ENCODE measurements at places on chromosomes 5 and 9.

- DNase-seq: no peak
These were observed 53.9 kb upstream of the TUT7 start for GRCh38 chr9:86408121-86408520.

DNA sequence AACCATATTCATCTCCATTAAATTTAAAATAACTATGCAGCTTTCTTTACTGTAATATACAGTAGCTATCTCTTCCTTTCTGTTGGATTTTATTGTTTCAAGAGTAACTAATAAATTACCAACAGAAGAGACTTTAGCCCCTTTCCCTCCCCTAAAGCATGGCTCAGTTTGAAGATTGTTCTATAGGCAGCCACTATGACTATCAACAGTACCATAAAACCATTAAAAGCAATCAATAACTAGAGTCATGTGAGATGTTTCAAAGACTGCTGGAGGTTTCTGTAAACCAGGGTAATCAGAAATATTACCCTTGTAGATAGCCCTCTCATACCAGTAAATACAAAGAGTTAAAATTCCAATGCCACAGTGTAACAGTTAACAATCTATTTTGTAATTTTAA, 73.0 kb downstream of the TMEM161B start:
- no peak for DNase-seq

DNA sequence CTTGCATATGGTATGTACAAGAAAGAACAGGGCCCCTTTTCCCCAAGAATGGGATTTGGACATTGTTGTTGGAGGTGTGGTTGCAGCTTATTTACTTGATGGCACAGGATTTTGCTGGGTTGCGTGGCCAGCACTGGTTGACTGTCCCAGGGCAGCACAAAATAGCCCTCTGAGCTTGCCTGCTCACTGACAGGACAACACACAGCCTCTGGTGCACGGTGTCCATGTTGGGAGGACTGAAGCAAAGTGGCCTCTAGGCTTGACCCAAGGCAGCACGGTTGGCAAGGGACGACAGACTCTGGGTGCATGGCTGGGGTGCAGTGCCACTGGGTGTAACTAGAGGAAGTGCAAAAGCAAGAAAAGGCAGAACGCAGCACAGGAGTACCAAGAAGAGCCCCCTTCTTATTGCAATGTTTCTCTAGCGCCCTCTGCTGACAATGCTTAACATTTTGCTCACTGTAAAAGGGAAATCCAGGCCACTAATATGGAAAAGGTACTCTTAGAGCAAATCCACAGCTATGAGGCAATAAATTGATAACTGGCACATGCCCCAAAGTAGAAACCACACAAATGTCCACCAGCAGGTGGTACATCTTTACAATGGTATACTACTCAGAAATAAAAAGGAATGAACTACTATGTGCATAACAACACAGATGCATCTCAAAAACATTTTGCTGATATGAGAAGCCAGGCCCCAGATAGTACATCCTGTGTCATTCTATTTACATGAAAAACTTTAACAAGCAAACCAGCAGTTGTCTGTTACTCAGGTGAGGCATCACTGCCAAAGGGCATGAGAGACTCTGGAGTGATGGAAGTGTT, 47.4 kb upstream of the BARX1 start:
- peak; percentile 31 for DNase-seq

GRCh38 chr9:127567035-127567729, 44.9 kb upstream of the STXBP1 start:
- no peak for DNase-seq

GRCh38 chr5:143506836-143507552, 103.5 kb upstream of the NR3C1 start:
- no peak for DNase-seq

DNA sequence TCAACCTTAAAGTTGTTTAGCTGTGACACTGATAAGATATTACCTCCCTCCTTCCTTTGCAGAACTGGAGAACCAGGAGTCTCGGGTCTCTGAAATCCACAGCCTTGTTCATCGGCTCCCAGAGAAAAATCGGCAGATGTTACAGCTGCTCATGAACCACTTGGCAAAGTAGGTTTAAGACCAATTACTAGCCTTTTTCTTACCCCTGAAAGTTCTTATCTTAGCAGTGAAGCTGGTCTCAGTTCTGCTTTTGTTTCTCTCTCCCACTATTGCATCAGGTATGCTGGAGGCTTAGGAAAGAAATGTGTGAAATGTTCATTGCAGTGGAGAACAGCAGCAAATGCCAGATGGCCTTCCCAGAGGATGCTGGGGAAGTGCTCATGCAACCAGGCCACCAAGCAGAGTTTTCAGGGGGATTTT, 287.4 kb downstream of the ARHGAP26 start:
- no peak for DNase-seq

GRCh38 chr5:77355080-77355479, 137.0 kb downstream of the WDR41 start:
- DNase-seq: no peak

GRCh38 chr5:27608992-27609391, 570.6 kb upstream of the CDH9 start:
- DNase-seq: no peak

DNA sequence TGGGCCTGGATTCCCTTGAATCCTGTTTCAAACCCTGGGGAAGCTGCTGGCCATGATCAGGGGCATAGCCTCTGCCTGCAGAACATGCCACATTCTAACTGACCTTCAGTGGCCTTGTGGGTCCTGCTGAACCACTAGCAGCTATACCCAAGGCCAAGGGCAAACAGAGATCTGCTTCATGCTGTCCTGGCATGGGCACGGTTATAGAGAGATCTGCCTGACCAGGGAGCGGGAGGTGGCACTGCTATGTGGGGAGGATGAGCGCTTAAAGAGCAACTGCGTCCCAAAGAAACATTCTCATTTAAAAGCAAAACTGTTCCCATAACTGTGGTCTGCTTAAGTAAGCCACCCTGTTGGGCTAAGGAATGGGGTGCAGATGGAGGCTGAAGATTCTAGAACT, 36.5 kb upstream of the SYNPO start:
- DNase-seq: no peak

GRCh38 chr9:36023260-36024048, 13.3 kb upstream of the RECK start:
- peak; percentile 67 for DNase-seq

GRCh38 chr5:135105105-135105484, 71.1 kb upstream of the PITX1 start:
- no peak for DNase-seq

DNA sequence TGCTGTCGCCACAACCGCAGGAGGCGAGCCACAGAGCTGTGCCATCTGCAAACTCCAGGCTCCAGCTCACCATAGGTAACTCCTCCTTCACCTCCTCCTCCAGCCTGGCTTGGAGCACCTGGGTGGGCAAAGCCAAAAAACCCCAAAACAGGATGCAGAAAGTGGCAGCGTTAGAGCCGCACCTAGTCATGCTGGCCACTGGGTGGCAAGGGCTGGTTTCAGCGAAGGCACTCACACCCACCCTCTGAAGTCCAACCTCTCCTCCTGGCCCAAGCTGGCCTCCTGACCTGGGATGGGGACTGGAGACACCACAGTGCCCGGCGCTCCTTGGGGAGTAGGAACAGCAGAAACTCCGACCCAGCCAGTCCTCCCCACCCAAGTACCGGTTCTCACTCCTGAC, 28.7 kb upstream of the ZNF354B start:
- no peak for DNase-seq
